ENCODE measurements at places on chromosomes 4 and X.

- DNase-seq: no peak
Measured at GRCh38 chr4:46442963-46443362, 53.0 kb upstream of the GABRA2 start.

DNA sequence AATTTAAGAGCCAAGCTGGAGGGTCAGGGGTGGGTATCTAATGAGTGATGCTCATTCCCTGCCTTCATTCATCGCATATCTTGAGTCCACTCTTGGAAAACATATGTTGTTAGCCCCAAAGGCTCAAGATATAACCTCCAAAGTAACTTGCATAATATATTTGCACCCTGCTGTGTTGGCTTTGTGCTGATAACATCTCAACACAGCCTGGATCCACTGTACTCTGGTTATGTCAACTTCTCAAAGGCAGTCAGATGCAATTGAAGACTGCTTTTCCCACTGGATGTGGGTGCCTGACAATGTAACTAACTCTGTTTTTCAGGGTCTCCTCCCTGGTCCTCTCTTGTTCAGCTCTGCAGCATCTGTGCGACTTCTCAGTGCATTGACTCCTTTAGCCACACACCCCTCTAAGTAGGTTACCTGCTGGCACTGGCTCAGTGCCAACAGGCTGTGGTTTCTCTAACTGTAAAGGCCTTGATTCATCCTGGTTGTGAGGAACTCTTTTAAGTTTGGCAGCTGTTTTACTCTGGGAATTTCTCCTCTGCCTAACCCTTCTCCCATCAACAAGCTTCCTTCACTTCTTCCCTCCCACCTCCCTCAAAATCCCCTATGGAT, 28.1 kb downstream of the SLC16A2 start:
- no peak for DNase-seq

- DNase-seq: no peak
Measured at GRCh38 chrX:119552508-119552907, 12.7 kb downstream of the STEEP1 start.

DNA sequence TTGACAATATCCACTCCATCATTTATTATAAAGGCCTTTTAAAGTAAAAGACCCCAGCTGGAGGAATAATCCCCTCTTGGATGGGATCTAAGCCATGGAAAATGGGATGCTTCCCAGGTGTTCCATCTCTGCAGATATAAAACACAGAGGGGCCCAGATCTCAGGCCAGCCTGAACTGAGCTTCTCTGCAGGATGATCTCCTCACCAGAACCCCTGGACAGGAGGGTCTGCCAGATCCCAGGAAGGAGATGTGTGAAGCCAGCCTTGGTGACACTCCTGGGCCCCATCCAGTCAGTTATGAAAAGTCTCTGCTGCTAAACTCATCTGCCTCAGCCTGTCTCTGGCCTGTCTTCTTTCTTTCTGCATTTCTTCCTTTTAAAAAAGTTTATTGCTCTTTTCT, 56.7 kb downstream of the HTRA3 start:
- no peak for DNase-seq

- no peak for DNase-seq
Measured at GRCh38 chr4:5409237-5409636, 299.1 kb downstream of the EVC2 start.

DNA sequence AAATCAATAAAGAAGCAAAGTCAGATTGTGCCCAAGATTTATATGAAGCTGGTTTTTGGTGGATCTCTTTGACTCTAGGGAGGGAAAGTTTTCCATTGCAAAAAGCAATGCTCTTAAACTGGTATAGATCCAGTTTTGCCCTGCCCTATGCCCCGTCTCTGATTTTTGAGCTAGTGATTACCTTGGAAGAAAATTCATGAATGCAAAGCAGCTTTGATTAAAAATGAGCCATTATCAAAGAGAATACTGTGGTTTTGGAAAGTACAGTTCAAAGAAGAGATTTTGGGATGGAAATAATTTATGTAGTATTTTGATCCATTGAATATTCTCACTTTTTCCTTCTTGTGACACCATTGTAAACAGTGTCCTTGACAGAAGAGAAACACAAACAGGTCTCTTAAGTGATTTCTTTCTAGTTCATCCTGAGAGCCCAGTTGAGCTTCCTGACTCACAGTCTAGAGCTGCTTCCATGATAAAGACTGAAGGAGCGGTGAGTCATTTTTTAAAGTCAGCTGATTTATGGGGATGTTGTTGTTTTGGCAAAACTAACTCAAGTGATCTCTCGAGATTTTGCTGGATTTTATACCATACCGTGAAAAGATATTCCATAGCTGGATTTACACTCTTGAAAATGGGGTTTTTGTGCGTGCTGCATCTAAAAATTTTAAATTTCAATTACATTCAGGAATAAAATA, 76.7 kb downstream of the AFF1 start:
- DNase-seq: peak; percentile 88

- DNase-seq: no peak
Measured at GRCh38 chr4:2796849-2797544, 4.1 kb downstream of the SH3BP2 start.

- DNase-seq: no peak
Measured at GRCh38 chr4:91826186-91826585, 477.6 kb upstream of the GRID2 start.

DNA sequence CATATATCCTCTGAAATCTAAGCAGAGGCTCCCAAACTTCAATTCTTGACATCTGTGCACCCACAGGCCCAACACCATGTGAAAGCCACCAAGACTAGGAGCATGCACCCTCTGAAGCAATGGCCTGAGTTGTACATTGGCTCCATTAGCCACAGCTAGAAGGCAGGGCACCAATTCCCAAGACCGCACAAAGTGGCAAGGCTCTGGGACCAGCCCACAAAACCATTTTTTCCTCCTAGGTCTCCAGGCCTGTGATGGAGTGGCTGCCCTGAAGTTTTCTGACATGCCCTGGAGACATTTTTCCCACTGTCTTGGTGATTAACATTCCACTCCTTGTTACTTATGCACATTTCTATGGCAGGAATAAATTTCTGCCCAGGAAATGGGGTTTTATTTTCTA, 232.2 kb upstream of the GRID2 start:
- DNase-seq: no peak

DNA sequence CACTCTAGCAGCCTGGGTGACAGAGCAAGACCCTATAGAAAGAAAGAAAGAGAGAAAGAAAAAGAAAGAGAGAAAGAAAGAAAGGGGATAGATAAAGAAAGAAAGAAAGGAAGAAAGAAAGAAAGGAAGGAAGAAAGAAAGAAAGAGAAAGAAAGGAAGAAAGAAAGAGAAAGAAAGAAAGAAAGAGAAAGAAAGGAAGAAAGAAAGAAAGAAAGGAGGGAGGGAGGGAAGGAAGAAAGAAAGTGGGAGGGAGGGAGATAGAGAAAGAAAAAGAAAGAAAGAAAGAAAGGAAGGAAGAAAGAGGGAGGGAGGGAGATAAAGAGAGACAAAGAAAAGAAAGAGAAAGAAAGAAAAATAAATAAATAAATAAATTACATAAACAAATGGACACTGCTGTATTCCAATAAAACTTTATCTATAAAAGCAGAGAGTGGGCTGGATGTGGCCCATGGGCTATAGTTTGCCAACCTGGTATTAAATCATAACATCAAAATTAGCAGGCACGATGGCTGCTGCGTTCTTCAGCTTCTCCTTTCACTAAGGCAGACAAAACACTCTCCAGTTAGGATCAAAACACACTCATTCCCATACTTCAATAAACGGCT, 165.0 kb downstream of the ZNF674 start:
- peak; percentile 3 for DNase-seq

GRCh38 chr4:136731025-136731424, 801.3 kb downstream of the PCDH18 start:
- DNase-seq: no peak

GRCh38 chrX:49915361-49916222, 6.8 kb upstream of the CLCN5 start:
- peak; percentile 49 for DNase-seq

GRCh38 chr4:52592287-52592686, 66.8 kb downstream of the USP46 start:
- DNase-seq: no peak

GRCh38 chr4:12545812-12546211, 938.3 kb downstream of the RAB28 start:
- DNase-seq: no peak

- DNase-seq: peak; percentile 82
Measured at GRCh38 chr4:158768555-158769174, at the start of gene FNIP2. Gene FNIP2 (plus strand): TSS chr4:158769026. CDS start chr4:158769213, 187 bp downstream.

DNA sequence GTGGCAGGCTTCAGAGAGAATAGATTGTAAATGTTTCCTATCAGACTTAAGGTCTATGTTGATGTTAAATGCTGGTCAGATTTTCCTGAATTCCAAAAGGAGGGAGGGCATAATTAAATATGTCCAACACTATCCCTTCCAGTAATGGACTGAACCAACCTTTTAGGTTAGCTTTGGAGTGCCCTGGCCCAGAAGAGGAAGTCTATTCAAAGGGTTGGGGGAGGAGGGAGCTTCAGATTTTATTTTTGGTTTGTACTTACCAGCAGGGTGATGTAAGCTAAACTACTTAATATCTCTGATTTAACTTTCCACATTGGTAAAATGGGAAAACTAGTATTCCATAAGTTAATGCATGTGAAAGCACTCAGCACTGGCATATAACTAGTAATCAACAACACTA, 91.1 kb downstream of the RBM46 start:
- no peak for DNase-seq

All from inflammatory macrophage treated with lipopolysaccharide for 4 hours (primary cell).